Left lobe of liver (tissue), 2 donors: ENCODE measurements at places on chromosomes 16 and 17.
A peak's percentile ranks its signal among the peaks of the same experiment; 100 is the strongest.

GRCh38 chr17:17518014-17518413, 21.8 kb upstream of the RASD1 start:
- no peak for DNase-seq

- DNase-seq, result no peak
Observed at GRCh38 chr17:41101586-41102259, at the start of gene KRTAP4-16. Gene KRTAP4-16, minus strand, starts transcription at chr17:41102209. Its CDS starts 0 bp downstream, at chr17:41102209.

GRCh38 chr16:73350707-73351452, 303.0 kb upstream of the ZFHX3 start:
- DNase-seq, result peak; percentile 75

- DNase-seq, result peak; percentile 59
Observed at GRCh38 chr16:2512735-2513404, 882 bp upstream of the ATP6V0C start.

- DNase-seq, result no peak
Observed at GRCh38 chr17:4973256-4974114, 5.9 kb upstream of the SPAG7 start.

- no peak for DNase-seq
Observed at GRCh38 chr16:87757841-87758426, 7.9 kb downstream of the KLHDC4 start.

DNA sequence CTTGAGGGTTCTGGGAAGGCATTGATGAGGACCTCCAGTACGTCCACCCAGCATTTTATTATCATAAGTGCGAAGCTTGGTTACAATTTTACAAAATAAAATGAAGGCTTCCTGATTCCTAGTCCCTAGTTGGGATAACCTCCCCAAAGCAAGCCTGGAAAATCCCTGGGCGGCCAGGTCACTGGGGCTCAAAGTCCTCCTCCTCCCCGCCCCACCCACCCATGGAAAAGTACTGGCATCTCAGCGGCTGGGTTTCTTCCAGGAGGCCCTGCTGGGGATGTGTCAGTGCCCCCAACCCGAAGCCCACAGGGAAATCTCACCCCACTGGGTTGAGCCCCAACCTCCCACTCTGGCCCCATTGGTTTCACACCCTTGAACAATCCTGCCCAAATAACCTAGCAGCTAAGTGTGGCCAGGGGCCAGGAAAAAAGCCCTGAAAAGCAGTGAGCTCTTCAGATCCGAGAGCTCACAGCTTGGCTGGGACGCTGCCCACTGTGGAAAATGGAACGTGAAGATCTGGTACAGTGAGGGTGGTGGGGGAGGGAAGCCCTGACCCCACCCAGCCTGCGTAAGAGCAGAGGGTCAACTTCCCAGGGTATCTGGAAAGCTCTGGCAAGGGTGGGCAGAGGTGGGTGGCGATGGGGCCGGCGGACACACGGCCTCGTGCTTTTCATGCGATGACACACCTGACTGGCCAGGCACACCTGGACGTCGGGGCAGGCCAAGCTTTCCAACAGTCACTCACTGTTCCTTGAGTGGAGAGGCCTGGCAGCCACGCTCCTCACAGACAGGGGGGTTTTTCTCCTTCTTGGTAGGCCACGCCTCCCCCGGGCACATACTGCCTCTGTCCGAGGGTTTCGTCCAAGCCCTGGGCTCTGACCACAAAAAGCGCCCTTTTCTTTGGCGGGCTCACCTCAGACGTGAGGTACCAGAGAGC, 324.5 kb downstream of the SOX9 start:
- DNase-seq, result no peak

DNA sequence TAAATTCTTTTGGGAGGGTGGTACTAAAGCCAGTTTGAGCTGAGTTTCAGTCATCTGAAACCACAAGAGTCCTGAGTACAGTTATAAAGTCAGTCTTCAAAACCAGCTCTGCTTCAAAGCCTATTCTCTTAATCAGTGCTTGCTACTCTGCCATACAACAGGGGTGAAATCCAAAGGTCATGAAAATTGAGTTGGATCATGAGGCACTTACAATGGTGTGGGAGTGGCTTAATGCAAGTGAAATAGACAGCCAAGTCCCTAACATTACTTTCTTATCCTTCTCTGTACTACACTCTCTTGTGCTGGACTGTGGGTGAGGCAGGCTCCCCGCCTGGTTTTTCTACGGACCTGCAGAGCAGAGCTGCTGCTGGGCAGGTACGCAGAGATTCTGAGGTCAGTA, 12.4 kb downstream of the CBLN1 start:
- no peak for DNase-seq

DNA sequence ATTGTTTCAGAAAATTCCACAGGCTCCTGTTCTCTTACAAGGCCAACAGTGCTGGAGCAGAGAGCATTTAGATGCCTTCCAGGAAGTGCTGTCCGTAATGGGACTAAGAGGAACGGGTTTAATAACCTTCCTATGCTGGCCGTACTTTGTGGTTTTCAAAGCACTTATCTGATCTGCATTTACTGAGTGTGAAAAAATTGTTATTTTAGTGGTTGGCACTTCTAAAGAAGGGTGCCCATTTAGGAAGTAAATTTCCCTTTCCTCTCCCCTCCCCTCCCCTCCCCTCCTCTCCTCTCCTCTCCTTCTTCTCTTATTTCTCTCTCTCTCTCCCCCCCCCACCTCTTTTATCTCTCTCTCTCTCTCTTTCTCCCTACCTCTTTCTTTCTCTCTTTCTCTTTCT, 72.0 kb upstream of the DNAJA2 start:
- DNase-seq, result no peak

DNA sequence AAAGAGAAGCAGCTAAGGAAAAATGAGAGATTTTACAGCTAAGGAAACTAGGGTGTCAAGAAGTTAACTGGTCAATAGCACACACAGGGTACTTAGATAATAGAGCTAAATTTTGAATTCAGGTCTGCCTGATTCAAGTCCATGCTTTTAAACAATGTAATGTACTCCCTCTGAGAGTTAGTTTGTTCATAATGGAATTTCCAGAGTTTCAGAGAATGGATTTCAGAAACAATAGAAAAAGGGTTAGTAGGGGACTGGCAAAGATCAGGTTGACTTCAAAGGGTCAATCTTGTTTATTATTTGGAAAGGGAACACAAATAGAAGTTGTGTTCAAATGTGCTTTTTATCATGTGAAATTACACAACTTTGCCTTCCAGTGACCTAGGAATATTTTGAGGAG, 17.9 kb downstream of the NSRP1 start:
- DNase-seq, result no peak

GRCh38 chr16:80300456-80300855, 240.3 kb upstream of the DYNLRB2 start:
- DNase-seq, result no peak

DNA sequence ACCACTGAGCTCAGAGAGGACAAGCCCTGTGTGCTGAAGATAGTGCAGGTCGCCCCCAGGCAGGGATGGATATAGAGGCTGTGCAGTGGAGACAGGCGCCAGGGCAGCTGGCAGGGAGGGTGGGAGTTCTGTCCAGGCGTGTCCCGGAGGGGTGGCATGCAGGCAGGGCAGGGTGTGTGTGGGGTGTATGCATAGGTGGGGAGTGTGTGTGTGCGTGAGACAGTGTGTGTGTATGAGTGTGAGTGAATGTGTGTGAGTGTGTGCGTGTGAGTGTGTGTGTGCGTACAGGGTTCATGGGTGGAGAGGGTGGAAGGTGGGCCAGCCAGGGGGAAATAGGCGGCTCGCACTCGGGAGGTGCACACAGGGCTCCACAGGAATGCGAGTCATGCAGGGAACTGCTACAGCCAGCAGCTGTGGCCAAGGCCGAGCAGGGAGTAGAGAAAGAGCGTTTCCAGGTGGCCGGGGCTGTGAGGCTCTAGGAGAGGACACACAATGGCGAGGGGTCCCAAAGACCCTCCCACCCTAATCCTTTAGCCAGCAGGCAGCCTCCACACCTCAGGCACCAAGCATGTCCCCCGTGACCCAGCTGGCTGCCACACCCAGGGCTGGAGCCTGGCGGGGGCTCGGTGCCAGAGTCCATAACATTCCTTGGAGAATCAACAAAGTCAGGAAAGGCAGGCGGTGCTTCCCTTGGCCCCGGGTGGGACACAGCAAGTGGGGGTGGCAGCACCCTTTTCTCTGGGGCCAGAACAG, 4.6 kb downstream of the PLCD3 start:
- DNase-seq, result no peak

DNA sequence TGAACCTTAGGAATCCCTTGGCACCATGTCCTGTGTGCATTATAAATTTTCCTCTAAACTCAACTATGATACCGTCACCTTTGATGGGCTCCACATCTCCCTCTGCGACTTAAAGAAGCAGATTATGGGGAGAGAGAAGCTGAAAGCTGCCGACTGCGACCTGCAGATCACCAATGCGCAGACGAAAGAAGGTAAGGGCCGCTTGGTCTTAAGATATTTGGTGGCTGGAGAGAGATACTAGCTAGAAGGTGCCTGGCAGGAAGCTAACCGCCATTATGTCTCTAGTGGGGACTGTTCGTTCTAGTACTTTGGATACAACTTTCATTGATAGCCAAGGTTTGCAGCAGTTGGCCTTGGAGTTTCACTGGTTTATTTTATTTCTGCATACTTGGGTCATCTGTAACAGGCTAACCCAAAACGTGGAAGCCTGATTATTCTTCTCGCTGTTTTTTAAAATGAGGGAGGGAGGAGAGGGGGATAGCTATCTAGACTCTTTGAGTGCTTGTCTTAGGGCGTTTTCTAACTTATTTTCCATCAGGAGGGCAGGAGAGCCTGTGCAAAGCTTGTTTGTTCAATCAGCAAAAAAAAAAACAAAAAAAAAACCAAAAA, 1.3 kb downstream of the RBBP6 start:
- DNase-seq, result no peak

GRCh38 chr16:88772871-88773811, 11.9 kb downstream of the PIEZO1 start:
- DNase-seq, result no peak

DNA sequence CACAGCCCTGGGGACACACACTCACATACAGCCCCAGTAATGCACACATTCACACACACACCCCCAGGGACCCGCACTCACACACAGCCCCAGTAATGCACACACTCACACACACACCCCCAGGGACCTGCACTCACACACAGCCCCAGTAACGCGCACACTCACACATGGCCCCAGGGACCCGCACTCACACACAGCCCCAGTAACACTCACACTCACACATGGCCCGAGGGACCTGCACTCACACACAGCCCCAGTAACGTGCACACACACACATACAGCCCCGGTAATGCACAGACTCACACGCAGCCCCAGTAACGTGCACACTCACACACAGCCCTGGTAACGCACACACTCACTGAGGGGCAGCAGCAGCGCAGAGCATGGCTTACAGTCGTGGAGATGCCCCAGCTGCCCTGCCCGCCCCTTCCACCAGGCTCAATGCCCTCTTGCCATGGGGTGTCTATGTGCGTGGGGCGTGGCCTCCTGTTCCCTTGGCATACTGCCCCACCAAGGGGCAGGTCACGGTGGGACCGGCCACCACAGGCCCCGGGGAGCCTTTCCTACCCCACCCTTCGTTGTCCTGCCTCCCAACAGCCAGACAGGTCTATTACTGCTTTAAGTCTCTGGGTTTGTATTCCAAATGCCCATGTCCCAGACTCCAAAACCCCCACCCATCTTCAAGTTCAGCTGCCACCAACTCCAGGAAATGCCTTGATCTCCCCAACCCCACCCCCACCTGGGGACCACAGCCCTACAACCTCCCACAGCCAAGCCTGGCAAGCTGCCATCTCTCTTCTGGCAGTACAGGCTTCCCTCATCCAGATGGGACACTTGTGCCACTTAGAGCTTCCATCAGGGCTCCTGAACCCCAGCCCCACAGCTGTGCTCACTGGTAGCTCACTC, 2.7 kb downstream of the CCDC102A start:
- peak; percentile 45 for DNase-seq

DNA sequence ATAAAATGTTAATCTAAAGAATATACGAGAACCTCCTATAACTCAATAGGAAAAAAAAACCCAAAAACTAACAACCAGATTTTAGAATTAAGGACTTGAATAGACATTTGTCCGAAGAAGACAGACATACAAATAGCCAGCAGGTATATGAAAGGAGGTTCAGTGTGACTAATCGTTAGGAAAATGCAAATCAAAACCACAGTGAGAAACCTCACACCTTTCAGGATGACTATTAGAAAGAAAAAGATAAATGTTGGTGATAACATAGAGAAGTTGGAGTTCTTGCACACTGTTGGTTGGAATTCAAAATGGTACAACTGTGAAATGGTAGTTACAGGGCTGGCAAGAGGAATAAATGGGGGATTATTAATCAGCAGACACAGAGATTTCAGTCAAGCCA, 339.0 kb downstream of the TMEM114 start:
- no peak for DNase-seq

- no peak for DNase-seq
Observed at GRCh38 chr16:53183442-53183841, 128.7 kb downstream of the CHD9 start.

DNA sequence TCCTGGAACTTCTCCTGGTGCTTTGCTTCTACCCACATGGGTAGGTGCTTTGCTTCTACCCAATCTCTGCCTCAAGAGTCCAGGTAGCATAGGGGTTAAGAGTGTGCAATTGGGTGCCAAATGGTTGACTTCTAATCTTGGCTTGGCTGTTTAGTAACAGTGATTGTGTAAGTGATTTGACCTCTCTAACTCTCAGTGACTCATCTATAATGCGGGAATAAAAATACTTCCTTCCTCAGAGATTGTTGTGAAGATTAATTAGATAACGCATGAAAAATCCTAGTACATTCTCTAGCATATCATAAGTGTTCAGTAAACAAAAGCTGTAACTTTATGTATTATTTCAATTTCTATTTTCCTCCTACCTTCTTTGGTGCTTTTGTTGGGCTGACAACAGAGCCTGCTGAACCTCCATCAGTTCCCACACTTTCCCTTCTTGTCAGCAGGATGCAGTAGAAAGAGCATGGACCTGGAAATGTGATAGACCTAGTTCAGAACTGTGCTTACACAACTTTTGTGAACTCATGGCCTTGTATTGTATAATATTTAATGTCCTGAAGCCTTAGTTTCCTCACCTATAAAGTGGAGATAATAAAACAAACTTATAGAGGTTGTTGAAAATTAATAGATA, 72.9 kb upstream of the SMIM36 start:
- no peak for DNase-seq

DNA sequence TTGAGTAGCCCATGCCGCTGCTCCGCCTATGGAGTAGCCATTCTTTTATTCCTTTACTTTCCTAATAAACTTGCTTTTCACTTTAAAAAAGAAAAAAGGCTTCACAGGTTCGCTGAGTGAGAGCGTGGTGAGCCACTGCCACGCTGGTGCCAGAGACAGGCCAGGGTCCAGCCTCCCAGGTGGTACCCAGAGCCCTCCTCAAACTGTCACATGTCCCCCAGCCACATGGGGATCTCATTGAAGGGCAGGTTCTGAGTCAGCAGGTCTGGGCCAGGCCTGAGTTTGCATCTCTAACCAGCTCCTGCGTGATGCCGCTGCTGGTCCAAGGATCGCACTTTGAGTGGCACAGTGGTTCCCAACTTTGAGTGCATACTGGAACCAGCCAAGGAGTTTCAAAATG, 36.2 kb downstream of the RBFOX3 start:
- no peak for DNase-seq

- DNase-seq, result no peak
Observed at GRCh38 chr16:28830531-28830930, 7.7 kb downstream of the ATXN2L start.

DNA sequence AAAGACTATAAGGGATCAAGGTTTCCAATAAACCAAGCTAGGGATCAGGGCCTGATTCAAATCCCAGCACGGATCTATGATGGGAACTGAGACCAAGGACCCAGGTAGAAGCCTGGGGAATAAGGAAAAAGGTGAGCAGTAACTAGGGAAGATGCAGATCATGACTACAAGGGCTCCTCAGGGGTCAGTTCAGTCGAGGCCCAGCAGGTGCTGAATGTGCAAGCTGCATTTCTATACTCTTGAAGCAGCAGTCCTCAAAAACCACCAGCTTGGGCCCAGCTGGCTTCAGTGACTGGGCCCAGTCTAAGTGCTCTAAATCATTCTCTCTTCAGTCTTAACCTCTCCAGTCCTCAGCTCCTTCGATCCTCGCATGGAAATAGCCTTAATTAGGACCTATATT, 228.8 kb upstream of the AXIN2 start:
- no peak for DNase-seq
